SK-N-SH treated with all-trans-retinoic acid at 6 μM for 48 hours (cell line): ENCODE measurements at places on chromosomes 3 and 15.

- ATAC-seq: peak; percentile 94
Measured at GRCh38 chr3:196406811-196407470, 25.3 kb downstream of the UBXN7 start.

GRCh38 chr15:90231028-90232017 lies 2.4 kb downstream of the CIB1 start:
- no peak for ATAC-seq

- no peak for ATAC-seq
Measured at GRCh38 chr3:4806535-4807108, 172.6 kb upstream of the BHLHE40 start.

GRCh38 chr3:45024542-45025255 lies 1.4 kb upstream of the CLEC3B start:
- ATAC-seq: no peak

DNA sequence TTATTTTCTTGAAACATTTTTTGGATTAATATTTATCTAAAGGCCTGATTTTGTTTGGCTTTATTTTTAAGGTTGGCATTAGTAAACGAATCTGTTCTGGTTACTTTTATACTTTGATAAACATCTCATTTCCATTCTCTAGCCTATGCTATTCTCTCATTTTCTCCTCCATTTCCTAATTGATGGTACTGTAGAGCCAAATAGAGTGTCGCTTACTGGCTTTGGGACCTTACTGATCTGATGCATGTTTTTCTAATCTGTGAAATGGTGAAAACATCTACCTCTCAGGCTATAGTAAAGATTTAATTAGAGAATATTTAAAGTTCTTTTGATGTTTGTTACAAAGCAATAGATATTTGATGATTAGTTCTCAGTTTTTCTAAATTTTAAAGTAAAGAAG lies 1.6 kb downstream of the LNP1 start:
- ATAC-seq: no peak

DNA sequence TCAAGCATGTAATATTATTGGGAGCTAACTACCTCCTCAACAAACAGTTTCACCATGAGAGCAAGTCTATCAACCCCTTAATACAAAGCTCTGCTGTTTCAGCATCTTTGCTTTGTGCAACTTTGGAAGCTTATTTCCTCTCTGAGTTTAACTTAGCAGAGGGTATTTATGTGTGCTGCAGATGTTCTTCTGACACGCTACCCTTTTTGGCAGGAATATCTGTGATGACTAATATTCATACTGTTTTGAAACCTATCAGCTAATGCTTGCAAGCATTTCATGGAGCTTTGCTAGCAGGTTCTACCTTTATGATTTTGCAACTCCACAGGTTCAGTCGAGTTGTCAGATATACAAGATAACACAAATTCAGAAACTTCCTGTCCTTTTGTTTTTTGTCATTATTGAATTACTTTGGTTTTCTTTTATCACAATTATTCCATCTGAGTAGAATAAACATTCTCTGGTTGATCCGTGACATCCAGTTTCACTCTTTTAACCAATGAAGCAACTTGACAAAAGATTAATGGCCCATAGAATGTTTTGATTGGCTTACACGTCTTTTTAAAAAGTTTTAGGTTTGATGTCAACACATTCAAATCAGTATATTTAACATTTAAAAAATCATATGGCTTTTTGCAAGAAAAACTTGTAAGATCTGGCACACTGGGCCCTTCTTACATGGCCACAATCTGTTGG lies 1.7 kb upstream of the SLC9A9 start:
- ATAC-seq: no peak
